ENCODE measurements at places on chromosomes 2 and 18.

DNA sequence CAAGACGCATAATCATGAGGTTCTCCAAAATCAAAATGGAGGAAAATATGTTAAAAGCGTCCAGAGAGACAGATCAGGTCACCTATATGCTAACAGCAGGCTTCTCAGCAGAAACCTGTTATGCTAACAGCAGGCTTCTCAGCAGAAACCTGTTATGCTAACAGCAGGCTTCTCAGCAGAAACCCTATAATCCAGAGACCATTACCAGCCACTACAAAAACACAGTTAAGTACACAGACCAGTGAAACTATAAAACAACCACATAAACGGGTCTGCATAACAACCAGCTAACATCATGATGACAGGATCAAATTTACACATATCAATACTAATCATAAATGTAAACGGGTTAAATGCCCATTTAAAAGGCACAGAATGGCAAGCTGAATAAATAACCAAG is 1548.4 kb upstream of the TMEFF2 start:
- no peak for DNase-seq

DNA sequence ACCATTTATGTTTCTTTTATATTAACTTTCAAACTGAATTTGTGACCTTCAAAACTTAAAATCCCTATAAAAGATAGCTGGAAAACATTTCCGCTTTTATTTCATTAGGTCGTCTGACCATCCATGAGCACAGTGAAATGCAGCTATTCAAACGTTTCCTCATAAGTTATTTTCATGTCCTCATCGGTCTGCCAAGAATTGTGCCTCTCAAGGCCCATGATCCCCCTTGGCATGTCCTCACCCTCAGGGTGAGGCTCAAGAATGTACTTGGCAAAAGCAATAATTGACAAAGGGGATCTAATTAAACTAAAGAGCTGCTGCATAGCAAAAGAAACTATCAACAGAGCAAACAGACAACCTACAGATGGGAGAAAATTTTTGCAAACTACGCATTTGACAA is 12.4 kb downstream of the SLC66A2 start:
- no peak for DNase-seq

GRCh38 chr2:80238692-80239469 is 65.7 kb downstream of the LRRTM1 start:
- peak; percentile 14 for DNase-seq

- peak; percentile 41 for DNase-seq
Measured at GRCh38 chr2:159890551-159891266, 92.7 kb upstream of the CD302 start.

GRCh38 chr2:218761795-218762194 is 20.2 kb upstream of the CYP27A1 start:
- no peak for DNase-seq

GRCh38 chr2:176124947-176125771 is 2.6 kb downstream of the HOXD9 start:
- no peak for DNase-seq

- no peak for DNase-seq
Measured at GRCh38 chr2:53727921-53728320, 39.7 kb upstream of the CHAC2 start.

- no peak for DNase-seq
Measured at GRCh38 chr18:11849279-11849678, 1.9 kb upstream of the CHMP1B start.

GRCh38 chr2:71798266-71799012 is 345.1 kb downstream of the DYSF start:
- DNase-seq, result peak; percentile 19

GRCh38 chr2:216765761-216766262 is 70.5 kb upstream of the IGFBP5 start:
- no peak for DNase-seq

DNA sequence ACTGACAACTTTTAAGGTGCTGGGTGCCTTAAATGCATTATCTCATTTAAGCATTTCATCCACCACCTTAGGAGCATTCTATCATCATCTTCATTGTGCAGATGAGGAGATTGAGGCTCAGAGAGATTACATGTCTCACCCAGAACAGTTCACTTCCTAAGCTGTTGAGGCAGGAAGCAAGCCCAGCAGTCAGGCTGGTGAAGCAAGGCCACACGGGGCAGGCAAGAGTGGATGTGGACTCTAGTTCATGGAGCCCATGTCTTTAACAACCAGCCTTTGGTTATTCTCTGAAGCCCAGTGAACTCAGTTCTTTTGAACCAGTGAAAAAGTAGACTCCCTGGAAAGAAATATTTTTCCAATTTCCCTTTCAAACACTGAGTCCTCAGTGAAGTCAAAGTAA is 294.8 kb upstream of the MGAT5 start:
- DNase-seq, result no peak

- peak; percentile 40 for DNase-seq
Measured at GRCh38 chr18:9673296-9674251, 34.5 kb upstream of the RAB31 start.

- no peak for DNase-seq
Measured at GRCh38 chr2:184971546-184972068, 373.3 kb downstream of the ZNF804A start.
